ENCODE measurements at places on chromosomes 5 and 9.
A peak's percentile ranks its signal among the peaks of the same experiment; 100 is the strongest.

GRCh38 chr5:131605086-131605485 lies 29.9 kb downstream of the RAPGEF6 start:
- DNase-seq: no peak

GRCh38 chr5:151931260-151931659 lies 6.6 kb upstream of the GLRA1 start:
- DNase-seq: no peak

DNA sequence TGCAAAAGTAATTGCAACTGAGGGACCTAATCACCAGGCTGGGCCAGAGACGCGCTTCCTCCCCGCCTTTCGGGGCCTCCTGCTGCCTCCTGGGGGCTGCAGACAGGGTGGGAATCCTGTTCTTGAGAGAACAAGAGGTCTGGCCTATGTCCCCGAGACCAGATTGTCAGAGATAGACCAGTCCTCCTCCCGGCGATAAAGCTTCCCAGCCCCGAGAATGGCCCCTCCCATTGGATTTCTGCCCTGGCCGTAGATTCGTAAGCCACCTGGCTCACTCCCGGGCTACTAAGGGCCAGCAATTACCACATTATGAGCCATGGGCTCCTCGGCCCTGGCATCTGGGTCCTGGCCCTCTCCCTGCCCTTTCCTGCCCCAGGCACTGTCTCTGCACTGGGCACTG lies 70.4 kb downstream of the HRH2 start:
- no peak for DNase-seq

DNA sequence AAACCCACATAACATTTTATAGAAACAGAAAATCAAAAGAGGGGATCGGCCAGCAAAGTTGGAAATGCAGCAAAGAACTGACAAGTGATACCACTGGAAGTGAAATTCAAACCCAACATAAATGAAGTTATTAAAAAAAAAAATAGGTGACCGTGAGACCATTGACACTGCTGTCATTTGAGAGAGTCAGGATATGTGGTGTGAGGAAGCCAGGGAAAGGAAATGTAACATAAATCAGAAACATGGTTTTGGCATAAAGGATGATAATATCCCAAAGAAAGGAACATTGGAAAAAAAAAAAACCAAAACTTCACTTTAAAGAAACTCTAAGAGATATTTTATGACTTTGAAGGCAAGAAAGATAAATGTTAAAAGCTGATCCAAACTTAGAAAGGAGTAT lies 312.4 kb upstream of the PIK3R1 start:
- DNase-seq: no peak

- no peak for DNase-seq
Observed at GRCh38 chr9:135590486-135591079, 29.0 kb downstream of the PAEP start.

- peak; percentile 61 for DNase-seq
Observed at GRCh38 chr5:73274881-73275663, 102.1 kb downstream of the TMEM174 start.

DNA sequence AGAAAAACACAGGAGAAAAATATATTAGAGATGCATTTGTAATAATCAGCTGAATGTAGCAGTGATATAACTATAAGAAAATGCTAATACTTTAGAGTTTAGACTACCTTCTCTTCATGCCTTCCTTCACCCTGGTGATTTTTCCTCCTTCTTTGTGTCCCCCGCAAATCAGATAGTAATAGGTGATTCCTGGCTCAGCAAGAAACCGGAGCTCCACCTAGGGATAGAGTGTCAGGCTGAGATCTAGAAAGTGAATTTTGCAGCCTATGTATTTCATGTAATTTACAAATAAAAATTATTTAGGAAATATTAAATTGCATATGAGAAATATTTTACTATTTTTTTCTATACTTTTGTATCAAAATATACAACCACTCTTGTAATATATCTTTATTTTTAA lies 109.8 kb upstream of the ST8SIA4 start:
- DNase-seq: no peak

DNA sequence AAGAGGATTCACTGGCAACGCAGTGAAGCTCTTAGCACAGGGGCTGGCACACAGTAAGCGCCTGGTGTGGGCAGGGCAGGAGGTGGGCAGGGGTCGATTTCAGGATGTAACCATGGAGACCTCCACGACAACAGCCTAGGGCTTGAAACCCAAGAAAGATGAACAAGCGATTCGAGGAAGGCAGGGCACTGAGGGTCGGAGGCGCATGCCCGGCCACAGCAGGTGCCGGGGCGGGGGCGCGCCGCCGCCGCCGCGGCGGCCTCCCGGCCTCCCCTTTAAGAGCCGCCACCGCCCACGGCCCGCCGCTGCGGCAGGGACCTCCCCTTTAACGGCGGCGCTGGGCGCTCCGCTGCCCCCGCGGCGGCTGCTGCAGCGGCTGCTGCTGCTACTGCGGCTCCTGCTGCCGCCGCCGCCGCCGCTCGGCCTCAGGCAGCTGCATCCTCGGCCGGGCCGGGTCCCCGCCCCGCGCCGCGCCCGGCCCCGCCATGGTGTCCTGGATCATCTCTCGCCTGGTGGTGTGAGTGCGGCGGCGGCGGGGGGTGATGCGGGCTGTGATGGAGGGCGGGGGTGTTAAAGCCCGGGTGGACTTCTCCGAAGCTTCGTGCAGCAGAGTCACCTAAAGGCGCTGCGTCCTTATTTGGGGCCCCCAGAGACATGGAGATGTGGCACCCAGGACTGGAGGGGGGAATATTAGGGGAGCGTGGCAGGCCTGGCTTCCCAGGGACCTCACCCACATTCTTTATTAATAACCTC lies at the start of gene REEP2:
TSS of gene REEP2 (plus strand) at position 334 of the 753 bp plus-strand sequence. CDS start at position 486, 152 bp downstream.
- DNase-seq: peak; percentile 71

GRCh38 chr5:123351240-123351639 lies 72.0 kb downstream of the CEP120 start:
- DNase-seq: no peak

DNA sequence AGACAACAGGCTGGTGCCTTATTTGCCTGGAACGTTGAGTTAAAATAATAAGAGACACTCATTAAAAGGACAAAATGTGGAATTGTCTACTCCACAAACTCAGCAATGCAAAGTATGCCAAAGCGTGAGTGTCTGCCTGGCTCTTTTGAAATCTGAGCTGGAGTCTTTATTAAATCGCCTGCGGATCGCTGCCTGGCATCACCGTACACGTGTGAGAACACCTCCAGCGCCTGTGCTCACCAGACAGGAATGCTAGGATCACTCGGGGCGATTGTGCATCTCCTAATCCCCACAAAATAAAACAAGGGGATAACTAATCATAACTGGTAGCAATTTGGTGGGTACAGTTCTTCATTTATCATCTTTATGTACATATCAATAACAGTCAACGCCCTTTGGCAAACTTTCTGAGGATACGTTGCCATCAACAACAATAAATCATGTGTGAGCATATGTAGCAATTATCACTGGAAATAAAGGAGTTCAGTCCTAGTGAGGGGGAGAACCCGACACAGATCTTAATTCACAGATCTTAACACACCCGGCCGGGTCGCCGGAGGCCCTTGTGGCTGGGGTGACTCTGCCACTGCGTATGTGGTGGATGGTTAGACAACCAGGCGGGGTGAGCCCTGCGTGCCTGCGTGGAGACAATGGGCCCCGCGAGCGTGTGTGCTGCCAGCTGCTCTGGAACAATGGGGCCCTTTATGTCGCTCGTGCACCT lies 284.9 kb upstream of the IRX1 start:
- DNase-seq: no peak

DNA sequence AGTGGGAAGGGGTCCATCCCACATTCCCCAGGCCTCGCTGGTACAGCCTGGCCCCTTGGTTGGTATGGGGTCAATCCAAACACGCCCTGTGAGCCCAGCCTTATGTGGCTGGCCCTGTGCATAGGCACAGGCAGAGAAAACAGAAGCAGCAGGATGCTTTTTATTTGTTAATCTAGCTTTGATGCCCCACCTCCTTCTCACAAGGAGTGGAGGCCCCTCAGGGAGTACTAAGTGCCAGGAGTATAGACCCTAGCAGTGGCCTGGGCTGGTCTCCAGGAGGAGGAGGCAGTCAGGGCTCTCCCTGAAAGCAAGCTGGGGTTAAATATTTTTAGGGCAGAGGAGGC lies 14.6 kb upstream of the TCF7 start:
- no peak for DNase-seq

- peak; percentile 4 for DNase-seq
Observed at GRCh38 chr5:133939668-133940067, 28.8 kb downstream of the C5orf15 start.
